ENCODE measurements at places on chromosomes 1 and 21.

- DNase-seq = no peak
These were observed 509 bp downstream of the GDAP2 start for GRCh38 chr1:117928881-117929342.

GRCh38 chr1:24366707-24367106, 46.9 kb downstream of the STPG1 start:
- DNase-seq = no peak

DNA sequence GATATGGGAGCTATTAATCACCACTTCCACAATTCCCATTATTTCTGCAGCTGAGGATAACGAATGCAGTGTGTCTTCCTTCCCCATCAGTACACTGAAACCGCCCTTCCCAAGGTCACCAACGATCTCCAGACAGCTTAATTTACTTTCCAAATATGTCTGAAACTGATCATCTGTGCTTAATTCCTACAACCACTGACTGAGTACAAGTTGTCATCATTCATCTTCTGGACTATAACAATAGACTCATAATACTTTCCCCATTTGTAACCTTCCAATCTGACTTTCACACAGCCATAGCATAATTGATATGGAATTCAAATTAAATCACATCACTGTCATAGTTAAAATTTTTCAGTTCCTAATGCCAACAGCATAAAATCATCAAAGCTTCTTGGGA, 17.4 kb downstream of the DNM3 start:
- DNase-seq = no peak

- DNase-seq = no peak
These were observed 79.2 kb downstream of the PROX1 start for GRCh38 chr1:214066936-214067335.

DNA sequence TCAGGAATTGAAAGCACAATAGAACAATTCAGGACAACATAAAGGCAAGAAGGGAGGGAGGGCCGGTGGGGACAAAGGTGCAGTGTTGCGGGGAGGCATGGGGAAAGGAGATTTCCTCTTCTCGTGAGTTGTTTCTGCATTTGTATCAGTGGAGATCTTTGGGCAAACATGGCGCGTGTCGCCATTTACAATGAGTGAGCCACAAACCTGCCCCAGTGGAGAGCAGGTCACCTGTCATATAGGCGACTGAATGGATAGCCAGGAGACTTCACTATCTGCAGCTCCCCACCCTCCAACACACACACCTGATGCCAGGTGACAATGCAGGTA, 87.7 kb upstream of the SLC45A1 start:
- no peak for DNase-seq

DNA sequence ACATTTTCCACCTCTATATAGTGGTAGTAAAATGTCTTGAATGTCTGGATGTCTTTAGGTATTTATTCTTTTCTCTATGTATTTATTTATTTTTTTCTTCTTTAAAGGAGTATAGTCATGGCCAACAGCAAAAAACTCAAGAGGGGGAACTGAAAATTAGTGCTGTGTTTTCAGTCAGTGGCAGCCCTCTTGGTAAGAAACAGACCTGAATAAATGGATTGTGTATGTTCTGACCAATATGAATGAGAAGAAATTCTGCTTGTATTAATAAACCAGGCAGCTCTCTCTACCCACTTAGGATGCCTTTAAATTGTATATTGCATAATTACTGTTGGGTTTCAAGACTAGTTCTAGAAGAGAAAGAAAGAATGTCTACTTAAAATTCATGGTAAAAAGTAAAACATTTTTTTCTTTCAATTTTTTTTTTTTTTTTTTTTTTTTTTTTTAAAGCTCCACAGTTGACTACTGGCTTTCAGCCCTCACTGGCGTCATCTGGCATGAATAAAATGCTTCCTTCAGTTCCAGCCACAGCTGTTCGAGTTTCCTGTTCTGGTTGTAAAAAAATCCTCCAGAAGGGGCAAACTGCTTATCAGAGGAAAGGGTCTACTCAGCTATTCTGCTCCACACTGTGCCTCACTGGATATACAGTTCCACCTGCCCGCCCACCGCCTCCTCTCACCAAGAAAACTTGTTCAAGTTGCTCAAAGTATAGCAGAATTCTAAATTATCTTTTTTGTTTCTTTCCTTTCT, 101.6 kb downstream of the ZMYM4 start:
- DNase-seq = no peak

DNA sequence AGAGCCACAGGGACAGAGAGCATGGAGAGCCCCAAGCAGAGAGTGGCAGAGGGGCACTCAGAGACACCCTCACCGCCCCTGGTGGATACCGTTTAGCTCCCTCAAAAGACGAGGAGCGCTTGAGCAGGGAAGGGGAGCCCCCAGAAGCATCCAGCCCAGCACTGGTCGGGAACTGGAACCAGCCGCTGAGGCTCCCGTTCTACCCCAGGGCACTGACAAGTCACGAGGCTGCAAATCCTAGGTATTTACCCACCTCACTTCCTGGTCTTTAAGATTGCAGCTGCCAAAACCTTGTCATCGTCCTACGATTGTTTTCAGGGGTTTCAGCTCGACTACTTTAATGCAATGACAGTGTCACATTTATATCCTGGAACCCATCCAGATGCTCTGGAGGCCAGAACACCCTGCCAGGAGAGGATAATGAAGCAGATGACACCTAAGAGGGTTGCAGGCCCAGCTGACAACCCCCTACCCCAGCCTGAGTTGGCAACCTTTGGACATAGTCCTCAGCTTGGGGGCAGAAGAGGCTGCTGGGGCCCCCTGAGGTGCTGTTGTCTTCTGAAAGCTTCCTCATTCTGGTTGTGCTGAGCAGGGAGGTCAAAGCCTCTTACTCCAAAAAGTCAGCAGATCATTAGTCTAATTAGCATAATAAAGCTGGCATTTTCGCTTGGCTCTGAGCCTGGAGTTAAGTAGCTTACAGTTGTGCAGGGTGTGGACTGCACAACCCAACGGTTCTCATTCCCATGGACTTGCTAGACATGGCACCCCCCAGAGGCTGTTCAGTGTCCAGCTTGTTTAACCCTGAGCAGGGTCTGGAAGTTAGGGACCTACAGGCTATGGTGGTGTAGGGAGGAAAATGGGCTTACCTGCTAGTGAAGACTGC, 20.6 kb upstream of the BACE2 start:
- DNase-seq = no peak

- DNase-seq = peak; percentile 61
These were observed at the start of gene PRKCZ for GRCh38 chr1:2049718-2050431. TSS of gene PRKCZ (plus strand) at chr1:2050411. CDS start at chr1:2050631, 220 bp downstream.

DNA sequence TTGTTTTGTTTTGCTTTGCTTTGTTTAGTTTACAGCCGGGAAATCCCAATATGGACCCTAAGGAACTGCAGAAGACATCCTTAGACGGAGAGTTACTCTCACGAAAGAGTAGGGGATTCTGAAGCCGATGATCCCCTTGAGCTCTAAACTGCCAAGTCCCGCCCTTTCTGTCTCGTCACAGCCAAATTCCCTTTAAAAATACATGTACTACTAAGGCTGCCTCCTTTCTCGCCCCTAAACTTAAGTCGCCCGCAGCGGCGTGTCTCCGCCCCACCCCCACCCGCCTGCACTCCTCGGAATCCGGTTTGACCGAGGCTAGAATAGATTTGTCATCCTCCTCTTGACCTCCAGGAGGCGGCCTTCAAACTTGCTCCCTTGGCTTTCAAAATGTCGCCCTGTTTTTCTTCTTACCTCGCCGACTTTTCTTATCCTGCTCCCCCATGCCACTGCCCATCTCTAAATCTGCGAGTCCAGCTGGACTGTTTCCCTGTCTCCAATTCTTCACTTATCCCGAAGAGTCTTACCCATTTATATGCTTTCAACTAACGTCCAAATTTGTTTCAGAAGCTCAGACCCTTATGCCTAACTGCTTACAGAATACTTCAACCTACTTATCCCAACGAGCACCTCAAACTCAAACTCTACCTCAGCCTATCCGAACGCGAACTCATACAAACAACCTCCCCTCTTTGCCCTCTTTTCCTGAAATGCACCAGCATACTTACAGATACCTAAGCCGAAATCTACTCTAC, 10.9 kb upstream of the BOLA1 start:
- DNase-seq = peak; percentile 74

GRCh38 chr1:39346872-39347271, 142.4 kb downstream of the MACF1 start:
- no peak for DNase-seq

DNA sequence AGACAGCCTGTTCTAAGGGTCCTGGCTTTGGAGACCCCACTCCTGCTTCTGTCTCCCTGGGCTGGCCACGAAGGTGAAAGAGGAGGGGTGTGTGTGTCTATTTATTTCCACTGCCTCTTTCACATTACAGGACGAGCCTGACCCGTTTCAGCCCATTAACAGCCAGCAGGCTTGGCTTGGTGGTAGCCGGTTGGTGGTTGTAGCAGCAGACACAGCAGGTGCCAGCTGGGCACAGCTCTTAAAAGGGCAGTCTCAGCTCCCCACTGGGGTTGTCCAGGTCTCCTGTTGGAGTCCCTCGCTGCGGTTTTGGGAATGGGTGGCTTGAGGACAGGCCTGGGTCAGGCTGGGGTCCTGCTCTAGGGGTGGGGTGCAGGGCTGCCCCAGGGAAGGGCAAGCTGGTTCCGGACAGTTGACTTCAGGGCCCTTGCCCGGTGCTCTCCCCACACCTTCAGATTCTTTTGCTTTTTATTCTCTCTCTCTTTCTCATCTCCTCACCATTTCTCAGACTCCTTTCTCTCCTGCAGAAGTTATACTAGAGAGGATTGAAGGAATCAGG, 84.6 kb downstream of the ACTL8 start:
- no peak for DNase-seq

GRCh38 chr1:104953555-104953954, 1203.9 kb downstream of the AMY1C start:
- DNase-seq = no peak

GRCh38 chr1:96987186-96987703, 265.7 kb downstream of the PTBP2 start:
- no peak for DNase-seq

GRCh38 chr1:67429011-67429527, 1.1 kb downstream of the SERBP1 start:
- DNase-seq = no peak

GRCh38 chr1:247935781-247936180, 11.1 kb downstream of the OR2AJ1 start:
- DNase-seq = no peak

- DNase-seq = no peak
These were observed 7.6 kb downstream of the SESN2 start for GRCh38 chr1:28266920-28267322.

GRCh38 chr1:46653405-46653958, 14.7 kb downstream of the ATPAF1 start:
- no peak for DNase-seq

GRCh38 chr1:86460998-86461397, 7.7 kb upstream of the CLCA1 start:
- DNase-seq = no peak

- DNase-seq = no peak
These were observed 34.4 kb downstream of the TMCC2 start for GRCh38 chr1:205261946-205262691.

DNA sequence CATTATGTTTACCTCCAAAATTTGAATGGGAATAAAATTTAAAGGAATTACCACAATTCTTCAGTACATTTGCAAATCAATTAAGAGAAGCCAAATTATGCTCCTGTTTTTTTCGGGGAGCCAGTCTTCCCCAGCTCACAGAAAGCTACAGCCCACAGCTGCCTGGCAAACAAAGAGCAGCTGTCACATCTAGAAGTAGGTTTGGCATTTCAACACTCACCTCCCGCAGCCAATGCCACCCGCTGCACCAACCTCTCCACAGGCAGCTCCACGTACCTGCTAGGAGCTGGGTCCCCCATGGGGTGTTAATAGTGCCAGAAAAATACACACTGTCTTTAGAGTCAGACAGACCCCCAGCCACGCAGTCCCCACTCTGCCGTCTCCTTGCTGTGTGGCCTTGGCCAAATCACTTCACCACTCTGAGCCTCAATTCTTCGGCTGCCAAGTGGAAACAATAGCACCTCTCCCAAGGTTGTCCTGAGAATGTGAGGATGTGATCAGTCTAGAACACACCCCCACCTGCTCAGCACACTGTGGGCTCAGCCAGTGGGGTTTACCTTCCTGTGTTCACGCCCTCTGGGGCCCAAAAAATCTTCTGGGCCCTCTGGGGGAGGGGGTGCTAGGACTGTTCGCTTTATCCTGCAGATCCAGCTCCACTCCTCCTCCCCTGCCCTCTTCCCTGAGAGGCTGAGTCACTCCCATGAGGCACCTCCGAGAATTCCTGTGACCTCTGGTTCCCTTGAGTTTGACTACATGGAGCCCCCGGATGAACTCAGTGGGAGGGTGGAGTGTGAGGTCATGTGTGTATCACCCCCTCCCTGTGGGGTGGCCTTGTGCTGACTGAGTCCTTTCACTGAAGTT, 204.3 kb upstream of the GRIK3 start:
- DNase-seq = no peak

- no peak for DNase-seq
These were observed 599.0 kb downstream of the LMO4 start for GRCh38 chr1:87927391-87928280.

- no peak for DNase-seq
These were observed 247.6 kb downstream of the TGFB2 start for GRCh38 chr1:218592688-218593087.

GRCh38 chr1:227937031-227937837, 10.5 kb downstream of the WNT9A start:
- no peak for DNase-seq

GRCh38 chr1:33299461-33300155, 21.3 kb downstream of the A3GALT2 start:
- no peak for DNase-seq

Measured in cerebellar nuclear complex (tissue), 1 donor.